ENCODE measurements at places on chromosomes 11 and 22.

DNA sequence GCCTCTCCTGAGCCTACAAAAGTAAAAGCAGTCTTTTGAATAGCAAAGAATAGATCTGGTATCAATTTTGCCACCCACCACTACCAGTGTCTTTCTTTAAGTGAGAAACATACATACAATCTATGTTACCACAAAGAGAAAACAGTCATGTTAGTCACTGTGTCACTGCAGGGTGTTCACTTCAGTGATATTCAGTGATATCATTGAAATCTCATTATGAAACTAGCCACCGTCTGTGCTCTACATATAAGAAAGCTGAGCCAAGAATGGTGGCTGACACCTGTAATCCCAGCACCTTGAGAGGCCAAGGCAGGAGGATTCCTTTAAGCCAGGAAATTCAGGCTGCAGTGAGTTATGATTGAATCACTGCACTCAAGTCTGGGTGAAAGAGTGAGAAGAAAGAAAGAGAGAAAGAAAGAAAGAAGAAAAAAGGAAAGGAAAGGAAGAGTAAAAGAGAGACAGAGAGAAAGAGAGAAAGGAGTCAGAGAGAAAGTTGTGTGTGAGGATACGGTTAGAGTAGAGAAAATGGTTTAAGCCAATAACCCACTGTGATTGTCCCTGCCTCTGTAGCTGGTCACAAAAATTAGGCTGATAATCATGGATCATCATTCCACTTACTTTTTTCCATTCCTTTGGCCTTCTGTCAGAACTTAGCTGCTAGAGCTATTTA is 847.1 kb downstream of the FAM181B start:
- no peak for DNase-seq

- no peak for DNase-seq
Measured at GRCh38 chr22:28992565-28993356, 68.9 kb downstream of the C22orf31 start.

GRCh38 chr11:70252844-70253243 is 17.6 kb upstream of the PPFIA1 start:
- DNase-seq, result no peak

DNA sequence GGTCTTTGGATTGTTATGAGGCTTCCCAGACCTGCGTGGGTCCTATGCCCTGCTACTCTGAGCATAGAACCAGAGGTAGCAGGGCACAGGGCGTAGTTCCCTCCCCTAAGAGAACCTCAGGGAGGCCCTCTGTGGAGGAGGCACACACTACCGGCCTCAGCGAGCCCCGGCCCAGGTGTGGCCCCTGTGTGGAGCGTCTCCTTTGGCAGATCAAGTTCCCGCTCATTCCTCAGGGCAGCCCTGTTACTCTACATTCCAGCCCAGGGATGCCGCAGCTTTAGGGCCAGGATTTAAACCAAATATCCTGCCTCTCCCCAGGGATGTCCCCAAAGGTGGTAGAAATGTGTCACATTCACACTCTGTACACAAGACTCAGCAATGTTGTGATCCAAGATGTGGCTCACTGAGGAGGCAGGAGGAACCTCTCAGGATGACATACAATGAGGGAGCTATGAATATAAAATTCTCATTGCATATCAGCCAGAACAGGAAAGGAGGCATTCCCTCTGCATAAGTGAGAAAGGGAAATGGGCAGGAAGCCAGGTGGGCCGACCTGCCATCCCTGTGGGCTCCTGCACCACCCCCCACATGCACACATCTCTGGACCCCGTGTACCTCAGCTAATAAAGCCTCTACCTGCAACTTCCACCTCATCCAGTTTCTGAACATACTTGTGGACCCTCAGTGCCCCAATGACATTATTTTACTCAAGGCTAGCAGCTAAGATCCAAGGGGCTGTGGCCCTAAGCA is 131.9 kb upstream of the TEAD1 start:
- DNase-seq, result no peak

- no peak for DNase-seq
Measured at GRCh38 chr11:133950874-133951326, 5.9 kb downstream of the IGSF9B start.

DNA sequence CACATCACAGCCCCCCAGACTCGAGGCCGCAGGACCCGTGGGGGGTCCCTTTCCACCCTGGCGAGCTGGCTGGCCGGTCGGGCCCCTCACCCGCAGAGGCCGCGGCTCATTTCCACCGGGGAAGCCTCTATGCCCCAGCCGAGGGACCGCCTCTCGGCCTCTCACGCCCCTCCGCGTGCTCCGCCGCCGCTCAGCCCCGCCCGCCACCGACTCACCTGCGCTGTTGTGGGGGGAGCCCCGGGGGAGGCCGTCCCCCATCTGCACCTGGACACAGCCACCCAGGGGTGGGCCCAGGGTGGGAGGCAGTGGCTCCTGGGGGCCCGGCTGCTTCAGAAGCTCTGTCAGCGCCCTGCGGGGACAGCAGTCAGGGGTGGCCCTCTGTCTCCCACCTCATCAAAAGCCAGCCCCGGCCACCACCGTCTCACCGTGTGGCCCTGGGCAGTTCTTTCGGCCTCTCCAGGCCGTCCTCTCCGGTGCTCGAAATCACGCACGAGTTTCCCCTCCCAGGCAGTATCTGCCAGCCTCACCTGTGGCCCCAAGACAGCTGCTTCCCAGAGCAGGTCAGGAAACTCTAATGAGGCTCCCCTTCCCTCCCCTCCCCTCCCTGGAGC is 3.8 kb downstream of the SHISA8 start:
- no peak for DNase-seq

GRCh38 chr11:586376-587316 is 10.4 kb downstream of the PHRF1 start:
- DNase-seq, result no peak

GRCh38 chr22:37232140-37232998 is 11.7 kb downstream of the RAC2 start:
- DNase-seq, result no peak

- DNase-seq, result no peak
Measured at GRCh38 chr11:29989174-29989970, 27.5 kb downstream of the KCNA4 start.

- DNase-seq, result no peak
Measured at GRCh38 chr11:110493346-110493745, 63.6 kb downstream of the FDX1 start.

DNA sequence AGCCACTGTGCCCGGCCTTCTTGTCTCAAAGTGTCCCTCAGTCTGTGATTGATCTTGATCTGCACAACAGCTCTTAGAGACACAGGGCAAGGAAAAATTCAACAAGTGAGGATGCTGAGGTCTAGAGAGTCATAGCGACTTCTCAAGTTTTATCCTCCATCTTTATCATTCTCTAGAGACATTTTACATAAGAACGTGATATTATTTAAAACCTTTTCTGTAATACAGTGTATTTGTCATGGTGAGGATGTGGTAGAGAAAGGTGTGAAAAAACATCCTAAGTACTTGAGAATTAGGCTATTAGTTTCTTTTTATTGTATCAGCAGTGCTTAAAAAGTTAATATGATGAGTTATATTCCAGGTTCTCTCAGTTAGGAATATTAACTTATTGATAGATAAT is 50.2 kb downstream of the EMSY start:
- DNase-seq, result no peak

DNA sequence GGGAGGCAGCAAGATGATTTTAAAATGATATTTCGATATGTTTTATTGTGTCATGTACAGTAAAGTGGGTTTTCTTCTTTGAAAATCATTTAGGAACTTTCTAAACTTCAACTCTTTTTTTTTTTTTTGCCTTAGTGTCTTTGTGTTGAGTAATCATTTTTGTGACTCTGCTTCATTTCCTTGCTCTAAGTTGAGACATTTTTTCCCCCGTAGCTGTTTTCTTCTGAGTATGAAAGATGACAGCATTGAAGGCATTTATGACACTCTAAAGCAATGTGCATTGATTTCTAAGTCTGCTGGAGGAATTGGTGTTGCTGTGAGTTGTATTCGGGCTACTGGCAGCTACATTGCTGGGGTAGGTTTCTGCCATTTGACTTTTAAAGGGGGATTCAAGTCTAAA is 23.5 kb downstream of the RRM1 start:
- DNase-seq, result no peak

DNA sequence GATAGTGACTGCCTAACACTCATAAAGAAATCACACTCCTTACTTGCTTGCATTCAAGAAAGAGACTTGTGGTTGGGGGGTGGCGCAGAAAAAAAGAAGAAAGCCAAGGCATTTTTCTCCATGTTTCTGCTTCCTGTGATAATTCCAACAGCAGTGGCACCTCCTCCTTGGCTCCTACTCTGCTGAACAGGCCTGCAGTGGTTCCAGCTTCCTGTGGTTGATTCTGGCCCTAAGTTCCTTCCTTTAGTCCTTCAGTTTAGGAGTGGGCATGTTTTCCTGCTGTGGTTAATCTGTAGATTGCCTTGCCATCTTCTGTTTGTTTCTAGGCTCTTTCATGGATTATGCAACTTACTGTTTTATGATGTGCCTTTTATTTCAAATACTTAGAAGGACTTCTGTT is 940.4 kb downstream of the DLG2 start:
- no peak for DNase-seq

DNA sequence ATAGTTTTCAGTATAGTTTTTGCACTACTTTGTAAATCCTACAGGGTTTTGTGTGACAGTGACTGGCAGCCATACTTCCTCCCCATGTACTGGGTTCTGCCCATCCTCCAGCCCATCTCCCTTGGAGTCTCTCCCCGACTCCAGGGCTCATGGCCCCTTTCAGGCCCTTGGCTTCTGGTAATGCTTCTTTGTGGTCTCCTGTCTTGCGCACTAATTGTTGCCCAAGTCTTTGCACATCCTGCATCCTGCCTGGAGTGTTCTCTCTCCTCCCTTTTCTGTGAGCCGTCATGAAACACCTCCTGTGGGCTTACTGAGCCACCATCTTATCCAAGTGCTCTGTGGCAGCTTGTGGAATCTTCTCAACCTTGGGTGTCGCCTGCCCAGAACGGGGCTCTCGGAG is 11.4 kb upstream of the KCNQ1OT1 start:
- no peak for DNase-seq

DNA sequence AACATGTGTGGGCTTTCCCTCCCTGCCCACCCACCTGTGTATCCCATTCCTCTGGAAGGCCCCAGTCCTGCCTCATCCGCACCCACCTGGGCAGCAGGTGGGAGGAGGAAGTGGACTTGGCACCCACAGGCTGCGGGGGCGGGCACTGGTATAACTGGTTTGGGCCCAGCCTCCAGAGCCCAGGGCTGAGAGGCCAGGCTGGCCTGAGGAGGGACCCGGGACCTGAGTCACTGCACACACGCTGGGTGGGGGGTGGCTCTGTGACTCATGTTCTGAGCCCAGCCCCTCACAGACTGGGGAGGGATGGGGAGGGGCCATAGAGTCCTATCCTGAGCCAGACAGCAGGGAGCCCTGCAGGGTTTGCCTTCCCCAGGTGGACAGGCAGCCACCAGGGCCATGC is 16.7 kb downstream of the PHLDA2 start:
- no peak for DNase-seq

DNA sequence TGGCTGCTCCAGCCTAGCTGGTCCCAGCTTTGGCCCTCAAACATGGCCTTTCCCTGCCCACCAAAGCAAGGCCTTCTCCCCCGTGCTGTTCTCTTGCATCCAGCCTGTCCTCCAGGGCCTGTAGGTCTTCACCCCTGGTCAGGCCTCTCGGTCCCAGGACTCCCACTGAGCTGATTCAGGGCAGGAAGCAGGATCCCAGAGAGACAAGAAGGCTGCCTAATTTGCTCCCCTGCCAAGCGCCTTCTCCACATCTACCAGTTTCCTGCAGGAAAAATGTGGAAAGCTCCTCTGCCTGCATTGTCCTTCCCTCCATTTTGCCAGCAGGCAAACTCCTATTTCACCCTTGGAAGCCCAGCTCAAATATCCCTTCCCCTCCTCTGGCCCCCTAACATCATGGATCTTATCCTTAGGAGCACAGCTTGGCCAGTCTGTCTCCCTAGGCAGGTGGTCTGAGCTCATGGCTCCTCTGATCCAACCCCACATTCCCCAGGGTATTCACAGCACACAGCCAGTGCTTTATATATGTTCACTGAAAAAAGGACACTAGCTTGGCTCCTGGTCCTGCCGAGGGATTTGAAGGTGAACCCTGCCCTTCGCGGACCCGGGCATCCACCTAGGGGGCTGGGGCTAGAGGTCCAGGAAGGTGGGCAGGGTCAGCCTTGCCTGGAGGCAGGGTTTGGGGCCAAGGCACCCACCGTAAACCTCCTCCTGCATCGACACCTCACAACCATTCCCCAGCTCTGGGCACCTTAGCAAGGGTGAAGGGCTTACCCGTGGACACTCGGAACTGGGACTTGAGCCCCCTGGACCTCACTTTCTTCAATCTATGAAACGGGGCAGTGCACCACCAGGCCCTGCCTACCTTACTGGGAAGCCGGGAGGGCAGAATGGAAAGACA is 968 bp downstream of the RHBDD3 start:
- DNase-seq, result no peak

DNA sequence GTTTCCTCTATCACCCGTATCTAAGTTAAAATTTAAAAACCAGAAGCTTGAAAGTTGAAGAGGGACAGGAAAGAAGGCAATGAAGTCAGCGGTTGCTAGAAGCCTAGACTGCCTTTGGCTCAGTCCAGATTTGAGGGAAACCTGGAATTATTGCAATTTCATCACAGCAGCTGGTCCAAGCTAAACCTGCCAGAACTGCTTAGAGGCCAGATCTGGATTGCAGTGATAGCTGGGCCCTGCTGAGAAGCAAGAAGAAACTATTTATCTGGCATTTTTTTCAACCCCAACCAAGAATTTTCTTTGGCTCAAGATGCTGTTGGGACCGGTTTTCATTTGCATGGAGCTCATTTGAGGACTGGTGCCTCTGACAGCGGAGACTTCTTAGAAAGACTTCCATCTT is 121.5 kb upstream of the TEAD1 start:
- DNase-seq, result no peak

DNA sequence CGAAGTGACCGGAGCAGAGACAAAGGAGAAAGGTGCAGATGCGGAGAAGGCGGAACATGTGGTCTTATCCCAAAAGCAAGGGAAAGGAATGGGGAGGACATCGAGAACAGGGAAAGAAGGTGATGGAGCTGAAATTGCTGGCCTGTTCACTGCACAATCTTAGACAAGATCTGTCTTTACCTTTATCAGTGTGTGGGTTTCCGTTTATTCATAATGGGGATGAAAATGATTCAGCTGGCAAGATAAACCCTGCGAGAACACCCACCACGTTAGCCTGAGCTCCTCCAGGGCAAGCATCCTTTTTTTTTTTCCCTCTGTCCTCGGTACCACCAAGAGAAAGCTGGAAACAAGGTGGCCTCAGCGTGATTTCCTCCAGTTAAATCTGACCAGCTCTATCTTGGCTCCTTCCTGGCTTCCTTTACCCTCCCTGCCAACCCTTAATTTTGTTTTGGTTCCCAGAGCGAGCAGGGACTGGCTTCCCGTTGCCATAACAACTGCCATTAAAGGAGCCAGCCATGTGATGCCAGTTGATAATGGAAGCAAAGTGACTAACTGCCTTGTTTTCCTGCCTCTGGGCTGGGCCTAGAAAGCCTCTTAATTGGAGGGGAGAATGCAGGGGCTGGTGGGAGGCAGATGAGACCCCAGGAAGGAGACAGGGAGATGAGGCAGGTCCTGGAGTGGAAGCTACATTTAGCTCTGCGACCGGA is 4.2 kb downstream of the SGSM1 start:
- DNase-seq, result peak; percentile 19

Measured in hypothalamus (tissue), 51 donors.